ENCODE measurements at places on chromosomes 7 and 10.

DNA sequence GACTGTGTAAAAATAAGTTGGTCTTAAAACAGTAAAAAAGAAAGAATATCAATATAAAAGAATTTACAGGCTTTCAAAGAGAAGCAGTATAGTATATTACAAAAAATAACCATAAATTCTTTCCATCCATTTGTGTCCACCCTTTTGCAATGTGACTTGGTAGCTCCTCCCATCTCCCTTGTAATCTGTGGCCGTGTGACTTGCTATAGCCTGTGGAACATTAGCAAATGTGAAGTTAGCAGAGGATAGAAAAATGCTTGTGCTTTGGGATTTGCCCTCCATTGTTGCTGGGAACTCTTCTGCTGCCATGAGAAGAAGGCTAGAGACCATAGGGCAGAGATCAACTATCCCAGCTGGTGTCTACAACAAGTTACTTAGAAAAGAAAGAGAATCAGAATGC lies 30.2 kb downstream of the KLHL7 start:
- no peak for DNase-seq

DNA sequence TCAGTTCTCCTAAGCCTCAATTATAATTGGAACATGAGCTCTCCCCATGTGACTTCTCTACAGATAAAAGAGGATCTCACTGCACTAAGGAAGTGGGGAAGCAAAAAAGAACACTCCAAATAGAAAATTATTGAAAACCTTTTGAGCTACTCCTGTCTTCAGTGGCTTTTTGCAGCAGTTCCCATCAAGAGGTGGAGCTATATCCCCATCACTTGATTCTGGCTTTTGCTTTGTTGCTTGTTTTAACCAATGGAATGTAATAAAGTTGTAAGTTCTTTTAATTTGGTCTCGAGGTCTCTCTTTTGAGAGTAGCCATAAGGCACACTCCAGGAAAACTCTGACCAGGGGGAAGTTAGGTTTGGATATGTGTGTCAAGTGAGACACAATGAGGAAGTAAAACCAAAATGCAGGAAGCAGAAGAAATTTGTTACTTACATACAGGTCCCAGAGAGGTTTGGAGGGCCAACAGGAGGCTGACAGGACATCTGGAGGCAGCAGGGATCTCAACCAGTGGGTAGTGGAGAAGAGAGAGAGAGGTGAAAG lies 569.4 kb downstream of the HTR7 start:
- no peak for DNase-seq

DNA sequence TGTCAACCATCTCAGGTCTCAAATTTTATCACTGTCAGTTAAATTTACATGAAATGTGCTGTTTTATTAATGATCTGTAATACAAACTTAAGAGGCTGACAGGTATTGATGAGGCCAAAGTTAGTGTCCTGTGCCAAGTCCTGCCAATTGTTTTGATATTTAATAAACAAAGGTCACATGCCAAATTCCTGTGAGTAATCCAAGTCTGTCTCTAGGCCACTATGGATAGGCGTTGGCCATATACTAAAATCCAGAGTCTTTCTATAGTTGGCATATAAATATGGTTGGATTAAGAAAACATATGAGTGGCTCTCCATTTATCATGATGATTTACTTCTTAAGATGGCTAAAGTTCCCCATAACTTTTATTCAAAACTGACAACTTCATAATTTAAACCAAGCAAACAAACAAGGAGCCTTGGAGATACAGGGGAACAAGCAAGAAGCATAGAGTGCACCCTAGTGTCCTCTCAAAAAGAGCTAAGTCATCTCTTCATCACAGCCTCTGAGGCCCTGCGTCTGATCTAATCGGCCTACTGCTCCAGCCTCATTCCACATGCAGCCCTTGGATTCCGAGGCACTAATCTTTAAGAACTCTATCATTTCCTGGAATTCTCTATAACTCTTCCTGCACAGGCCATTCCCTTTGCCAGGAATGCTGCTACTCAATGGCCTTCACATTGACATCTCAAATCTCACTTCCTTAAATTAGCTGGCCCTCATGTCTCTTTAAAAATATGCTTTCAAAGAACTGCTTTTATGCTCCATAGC lies 32.7 kb upstream of the NRCAM start:
- no peak for DNase-seq

DNA sequence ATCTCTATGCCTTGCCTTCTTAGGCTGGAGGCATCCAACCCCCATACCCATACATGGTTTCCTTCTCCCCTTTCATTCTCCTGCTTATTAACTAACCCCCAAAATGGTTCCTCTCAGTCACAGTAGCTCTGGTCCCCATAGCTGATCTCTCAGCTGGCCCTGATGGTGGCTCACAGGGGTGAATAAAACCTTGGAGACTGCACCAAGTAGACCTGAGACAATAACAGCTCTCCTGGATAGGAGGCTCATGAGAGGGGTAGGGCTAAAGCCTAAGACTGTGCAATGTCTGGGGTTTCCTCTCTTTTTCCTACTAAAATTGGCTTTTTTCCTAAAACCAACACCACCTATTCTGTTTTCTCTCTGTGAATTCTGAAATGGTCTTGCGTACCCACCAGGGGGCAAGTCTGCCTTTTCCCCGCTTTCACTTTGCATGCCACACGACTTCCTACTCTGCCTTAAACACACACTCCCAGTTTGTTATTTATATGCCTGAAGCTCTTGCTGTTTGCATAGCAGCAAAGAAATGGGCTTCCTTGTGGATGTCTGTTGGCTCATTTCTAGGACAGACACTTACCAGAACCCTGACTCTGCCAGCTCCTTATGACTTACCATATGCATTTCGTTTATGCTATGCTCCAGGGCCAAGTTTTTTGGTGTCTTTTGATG lies 18.4 kb upstream of the PON1 start:
- no peak for DNase-seq

DNA sequence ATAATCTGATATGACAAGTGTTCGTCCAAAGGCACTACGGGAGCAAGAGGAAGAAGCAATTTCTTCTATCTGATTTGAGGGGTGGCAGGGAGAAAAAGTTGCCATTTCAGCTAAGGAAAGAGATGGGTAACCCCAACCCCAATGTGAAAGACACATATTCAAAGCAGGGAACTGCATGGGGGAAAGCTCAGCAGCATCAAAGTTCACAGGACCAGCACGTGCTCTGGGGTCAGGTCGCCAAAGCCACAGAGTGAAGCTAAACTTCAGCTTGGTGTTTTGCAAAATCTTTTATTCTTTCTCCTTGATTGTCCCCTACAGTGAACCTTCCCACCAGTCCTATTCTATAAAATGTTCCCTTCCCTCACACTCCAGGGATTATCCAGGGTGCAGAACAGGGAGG lies 112.8 kb upstream of the PPP2R2D start:
- DNase-seq = no peak

GRCh38 chr7:100765250-100765649 lies 31.9 kb downstream of the ZAN start:
- no peak for DNase-seq

DNA sequence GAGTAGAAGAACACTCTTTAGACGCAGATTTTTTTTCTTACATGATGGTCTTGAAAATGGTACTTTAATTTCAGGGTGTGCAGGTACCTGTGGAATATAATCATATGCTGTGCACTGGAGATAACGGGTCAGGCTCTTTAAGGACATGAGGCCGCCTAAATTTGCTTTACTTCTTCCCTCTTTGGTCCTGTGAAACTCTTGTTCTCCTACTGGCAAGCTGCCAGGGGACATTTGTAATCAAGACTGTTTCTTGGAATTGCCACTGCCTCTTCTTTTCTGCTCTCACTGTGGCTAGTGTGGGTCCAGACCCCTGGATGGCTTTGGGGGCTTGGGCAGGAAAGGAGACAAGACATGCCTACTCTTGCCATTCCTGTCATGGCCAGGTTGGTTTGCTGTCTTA lies 146.0 kb downstream of the SND1 start:
- DNase-seq = no peak

GRCh38 chr10:1230592-1231275 lies 174.5 kb downstream of the WDR37 start:
- DNase-seq = no peak
